ENCODE measurements at places on chromosomes 2 and 18. TPM values are rescaled to one million over a fixed set of nuclear protein-coding genes. Genes with fewer than 3 reads are reported as not detected.

DNA sequence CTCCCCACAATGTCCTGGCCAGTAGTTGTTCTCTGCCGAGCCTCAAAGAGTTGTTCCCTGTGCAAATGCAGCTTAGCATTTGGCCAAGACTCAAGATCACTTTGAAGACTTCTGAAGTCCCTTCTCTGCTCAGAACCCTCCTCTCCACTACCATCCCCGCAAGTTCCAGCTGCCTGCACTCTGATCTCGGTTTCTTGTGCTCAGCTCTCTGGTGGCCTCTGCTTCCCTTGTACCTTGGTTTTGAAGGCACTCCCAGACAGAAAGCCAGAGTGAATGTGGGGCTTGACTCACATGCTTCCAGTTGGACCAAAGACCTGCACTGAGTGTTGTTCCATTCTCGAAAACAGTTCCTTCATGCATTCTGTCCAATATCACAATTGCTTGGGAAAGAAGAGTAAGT, 28.6 kb downstream of the CRACDL start:
- DNase-seq = no peak

GRCh38 chr2:178917555-178917954, 110.3 kb upstream of the TTN start:
- DNase-seq = no peak

Gene SLC11A1
- total RNA-seq = 1.2 TPM

DNA sequence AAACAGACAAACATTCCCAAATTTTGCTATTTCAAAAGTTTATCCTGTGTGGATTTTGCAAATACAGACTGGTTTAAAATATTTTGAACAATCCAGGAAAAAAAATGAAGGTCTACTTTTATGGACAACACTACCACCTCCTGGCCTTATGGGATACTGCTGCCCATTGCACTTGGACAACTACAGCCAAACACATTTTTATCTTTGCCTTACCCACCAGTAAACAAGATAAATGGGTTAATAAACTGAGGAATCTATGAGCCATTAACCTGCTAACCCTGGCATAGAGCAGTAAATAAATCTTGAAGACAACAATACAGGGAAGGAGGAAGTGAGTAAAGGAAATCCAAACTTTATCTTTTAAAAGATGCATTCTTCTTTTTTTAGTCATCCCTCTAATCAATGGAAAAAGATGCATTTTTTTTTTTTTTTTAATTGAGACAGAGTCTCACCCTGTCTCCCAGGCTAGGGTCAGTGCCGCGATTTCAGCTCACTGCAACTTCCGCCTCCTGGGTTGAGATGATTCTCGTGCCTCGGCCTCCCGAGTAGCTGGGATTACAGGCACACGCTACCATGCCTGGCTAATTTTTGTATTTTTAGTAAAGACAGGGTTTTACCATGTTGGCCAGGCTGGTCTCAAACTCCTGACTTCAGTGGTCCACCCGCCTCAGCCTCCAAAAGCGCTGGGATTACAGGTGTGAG, 2.1 kb upstream of the SPIRE1 start:
- no peak for DNase-seq

Gene DUSP28
- 15.4 TPM for total RNA-seq

DNA sequence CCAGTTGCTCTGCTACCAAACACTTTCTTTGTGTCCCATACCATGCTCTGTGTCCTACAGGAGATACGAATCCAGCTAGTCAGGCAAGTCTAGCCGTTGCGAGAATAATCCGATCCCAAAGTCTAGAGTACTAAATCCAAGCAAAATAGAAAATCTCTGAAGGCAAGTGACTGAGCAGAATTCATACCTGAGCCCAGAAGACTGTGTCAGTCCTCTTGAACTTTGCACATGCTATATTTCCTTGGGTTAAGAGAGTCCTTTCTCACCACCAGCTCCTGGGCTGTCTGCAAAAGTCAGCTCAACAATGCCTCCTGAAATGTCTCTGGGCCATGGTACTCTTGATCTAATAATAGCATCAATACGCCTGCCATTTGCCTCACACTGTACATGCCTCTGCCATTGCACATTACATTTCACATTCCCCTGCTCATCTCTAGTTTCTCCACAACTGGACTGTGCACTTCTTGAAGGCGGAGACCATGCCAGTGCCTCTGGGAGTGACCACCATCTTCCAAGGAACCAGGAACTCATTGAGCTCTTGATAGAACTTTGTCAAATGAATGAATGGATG, 265.8 kb upstream of the ID2 start:
- no peak for DNase-seq

DNA sequence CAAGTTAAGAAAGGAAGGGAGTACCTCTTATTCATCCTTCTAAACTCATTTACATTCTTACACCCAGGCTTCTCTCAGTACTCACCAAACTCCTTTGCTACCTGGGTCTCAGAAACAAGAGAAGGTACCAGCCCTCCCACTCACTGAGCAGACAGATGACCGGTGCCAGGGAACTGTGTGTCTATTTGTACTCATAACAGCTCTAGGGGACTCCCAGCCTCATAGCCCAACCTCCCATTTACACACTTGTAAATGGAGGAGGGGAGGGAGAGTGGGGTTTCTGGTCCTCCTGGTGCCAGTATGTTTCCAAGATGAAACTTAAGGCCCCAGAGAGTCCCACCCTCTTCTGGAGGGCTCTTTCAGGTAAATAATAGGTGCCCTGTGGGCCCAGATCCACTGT, 42.8 kb upstream of the SIGLEC15 start:
- no peak for DNase-seq

- DNase-seq = no peak
Observed at GRCh38 chr2:53484531-53484930, 283.1 kb upstream of the CHAC2 start.

Gene XDH
- total RNA-seq = not detected

Gene CCDC141
- total RNA-seq = 44.8 TPM

DNA sequence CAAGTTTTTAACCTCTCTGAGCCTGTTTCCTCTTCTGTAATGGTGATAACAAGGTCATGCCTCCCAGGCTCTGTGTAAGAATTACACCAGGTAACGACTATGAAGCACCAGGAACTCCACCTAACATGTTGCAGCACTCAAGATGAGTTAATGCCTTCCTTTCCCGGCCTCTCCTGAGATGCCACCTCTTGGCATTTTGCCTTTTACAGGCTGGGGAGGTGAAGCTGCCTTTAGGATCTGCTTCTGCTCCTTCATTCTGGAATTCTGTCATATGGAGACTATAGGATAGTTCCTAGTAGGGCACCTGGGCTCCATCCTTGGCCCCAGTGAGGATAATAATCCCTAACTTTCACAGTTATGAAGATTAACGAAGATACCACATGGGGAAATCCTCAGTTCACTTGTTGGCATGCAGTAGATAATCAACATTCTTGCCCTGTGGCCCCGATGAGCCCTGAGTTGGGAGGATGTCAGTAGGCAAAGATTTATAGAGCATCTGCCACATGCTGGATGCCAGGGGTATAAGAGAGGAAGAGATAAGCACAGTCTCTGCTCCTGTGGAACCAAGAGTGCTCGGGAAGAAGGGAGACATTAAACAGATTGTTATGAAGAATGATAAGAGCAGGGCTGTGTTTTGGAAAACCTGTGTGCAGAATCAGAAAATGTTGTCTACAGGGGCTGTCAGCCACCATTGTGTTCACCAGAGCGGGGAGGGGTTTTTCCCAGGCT, 43.9 kb upstream of the KCNF1 start:
- no peak for DNase-seq

GRCh38 chr2:33784488-33784887, 185.4 kb upstream of the FAM98A start:
- DNase-seq = no peak

DNA sequence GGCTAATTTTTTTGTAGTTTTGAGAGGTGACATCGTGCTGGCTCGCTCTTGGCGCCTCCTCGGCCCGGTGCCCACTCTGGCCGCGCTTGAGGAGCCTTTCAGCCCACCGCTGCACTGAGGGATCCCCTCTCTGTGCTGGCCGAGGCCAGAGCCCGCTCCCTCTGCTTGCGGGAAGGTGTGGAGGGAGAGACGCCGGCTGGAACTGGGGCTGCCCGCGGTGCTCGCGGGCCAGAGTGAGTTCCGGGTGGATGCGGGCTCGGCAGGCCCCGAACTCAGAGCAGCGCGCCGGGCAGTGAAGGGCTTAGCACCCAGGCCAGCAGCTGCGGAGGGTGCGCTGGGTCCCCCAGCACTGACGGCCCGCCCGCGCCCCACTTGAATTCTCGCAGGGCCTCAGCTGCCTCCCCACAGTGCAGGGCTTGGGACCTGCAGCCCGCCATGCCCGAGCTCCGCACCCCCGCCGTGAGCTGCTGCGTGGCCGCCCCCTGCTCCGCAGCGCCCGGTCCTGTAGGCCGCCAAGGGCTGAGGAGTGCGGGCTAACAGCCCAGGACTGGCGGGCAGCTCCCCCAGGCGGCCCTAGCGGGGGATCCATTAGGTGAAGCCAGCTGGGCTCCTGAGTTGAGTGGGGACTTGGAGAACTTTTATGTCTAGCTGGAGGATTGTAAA, 113.2 kb upstream of the ZSWIM2 start:
- no peak for DNase-seq

DNA sequence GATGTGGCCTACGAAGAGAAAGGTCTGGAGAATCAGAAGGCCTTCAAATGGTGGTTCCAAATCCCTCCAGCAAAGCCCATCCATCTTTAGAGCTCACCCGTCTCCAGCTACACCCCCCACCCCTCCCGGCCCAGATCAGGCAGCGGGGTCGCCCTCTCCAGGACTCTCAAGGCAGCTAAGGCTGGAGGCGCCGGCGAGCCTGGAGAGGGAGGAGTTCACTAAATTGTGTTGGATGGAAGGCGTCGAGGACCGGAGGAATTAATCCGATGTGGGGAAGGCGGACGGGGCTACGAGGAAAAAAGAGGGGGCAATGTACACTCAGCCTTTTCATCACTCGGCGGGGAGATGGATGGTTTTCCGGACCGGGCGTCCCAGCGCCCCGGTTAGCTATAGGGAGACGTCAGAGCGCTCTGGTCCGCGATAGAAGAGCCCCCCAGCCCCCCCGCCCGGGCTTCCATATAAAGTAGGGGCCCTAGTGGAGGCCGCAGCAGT, at the start of gene GRP:
Gene GRP (plus strand): TSS at position 487 of the 492 bp plus-strand sequence. CDS start 108 bp downstream, outside the sequence.
- DNase-seq = no peak

Gene MEP1B
- 0.18 TPM for total RNA-seq

GRCh38 chr2:527581-527980, 149.6 kb downstream of the TMEM18 start:
- DNase-seq = no peak

DNA sequence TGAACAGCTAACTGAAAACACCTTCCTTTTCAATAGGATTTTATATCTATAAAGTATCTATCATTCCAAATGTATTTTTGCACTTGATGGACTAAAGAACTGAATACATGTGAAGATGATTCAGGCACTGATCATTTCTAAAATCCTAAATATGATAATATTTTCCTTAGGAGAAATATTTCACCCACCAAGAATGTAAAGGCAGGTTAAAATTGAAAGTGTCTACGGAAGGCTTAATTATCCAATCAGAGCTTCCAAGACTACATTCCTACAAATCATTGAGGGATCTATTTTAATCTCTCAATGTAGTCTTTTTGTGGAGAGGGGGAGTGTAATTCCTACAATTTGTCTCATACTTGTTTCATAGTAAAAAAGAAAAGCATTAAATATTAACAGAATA, 3.6 kb downstream of the GALNT3 start:
- no peak for DNase-seq

- DNase-seq = no peak
Observed at GRCh38 chr2:233830111-233830802, 24.1 kb downstream of the HJURP start.

GRCh38 chr18:55577812-55578539, 10.0 kb downstream of the TCF4 start:
- no peak for DNase-seq

DNA sequence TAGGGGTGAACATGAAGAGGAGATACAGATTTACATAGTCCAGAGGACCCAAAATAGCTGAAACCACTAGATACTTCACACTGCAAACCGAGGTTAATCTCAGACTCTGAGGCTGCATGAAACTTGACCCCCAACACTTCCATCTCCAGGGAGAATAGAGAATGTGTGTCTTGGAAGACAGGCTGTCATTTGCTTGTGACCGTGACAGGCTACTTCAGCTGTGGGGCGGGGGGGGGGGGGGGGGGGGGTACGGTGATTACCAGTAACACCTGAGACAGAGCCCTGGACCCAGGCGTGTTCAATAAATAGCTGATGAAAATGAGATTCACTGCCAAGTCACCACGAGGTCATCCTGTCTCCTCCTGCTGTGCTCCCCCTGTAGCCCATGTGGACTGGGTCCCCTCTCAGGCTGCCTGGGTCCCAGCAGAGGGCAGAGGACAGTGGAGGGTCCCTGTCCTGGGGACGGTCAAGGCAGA, 5.7 kb upstream of the KLHL29 start:
- no peak for DNase-seq

Gene CCDC150
- 1.9 TPM for total RNA-seq

DNA sequence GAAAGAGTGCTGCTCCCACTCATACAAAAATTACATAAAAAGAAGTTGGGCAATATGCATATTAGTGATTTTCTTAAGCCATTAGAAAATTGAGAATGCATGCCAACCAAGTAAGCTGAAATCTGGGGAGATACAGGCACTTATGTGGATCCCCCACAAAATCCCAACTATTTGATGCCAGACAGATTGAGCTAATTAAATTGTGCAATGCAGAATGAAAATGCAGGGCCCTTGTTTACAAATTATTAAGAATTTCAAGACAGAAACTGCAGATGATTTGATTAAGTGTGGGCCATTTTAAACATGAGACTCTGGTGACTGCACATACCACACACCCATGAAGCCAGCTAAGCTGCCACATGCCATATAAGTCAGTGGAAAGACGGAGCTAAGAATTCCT, 554.5 kb downstream of the CBLN2 start:
- no peak for DNase-seq

Gene RTP5
- 1.3 TPM for total RNA-seq

DNA sequence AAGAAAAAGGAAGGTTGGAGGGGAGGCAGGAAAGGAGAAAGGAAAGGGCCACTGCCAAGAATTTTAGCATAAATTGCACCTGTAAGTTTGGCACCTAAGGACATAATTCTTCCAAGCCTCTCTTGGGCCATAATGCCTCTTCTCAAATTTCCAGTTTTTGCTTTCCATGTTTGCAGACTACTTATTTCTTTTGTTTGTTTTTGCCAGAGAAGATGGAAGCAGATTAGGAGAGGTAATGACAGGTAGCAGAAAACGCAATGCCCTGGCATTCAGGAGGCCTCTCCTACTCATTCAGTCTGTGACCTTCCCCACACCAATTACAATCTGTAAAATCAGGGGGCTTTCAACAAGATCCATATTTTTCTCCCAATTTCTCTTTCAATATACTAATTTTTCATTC, 56.8 kb downstream of the MRPL33 start:
- no peak for DNase-seq

DNA sequence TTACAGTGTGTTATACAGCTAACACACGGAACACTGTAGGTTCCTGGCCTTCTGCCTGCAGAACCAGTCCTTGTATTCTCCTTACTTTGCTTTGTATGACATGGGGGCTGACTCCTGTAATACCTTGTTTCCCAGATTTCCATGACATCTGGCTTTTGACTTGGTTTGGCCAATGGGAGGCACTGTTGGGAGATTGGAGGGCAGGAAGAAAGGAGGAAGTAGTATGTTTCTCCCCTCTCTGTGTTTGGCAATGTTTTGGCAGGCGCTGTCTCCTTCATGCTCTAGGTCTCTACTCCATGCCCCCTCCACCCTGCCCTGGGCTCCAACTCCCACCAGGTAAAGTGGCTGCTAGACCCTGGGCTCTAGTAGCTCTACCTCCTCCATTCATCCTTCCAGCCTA, 331.1 kb upstream of the SLC14A2 start:
- no peak for DNase-seq

Gene MTERF4
- 163 TPM for total RNA-seq

- peak; percentile 32 for DNase-seq
Observed at GRCh38 chr2:105798595-105798994, 53.9 kb downstream of the NCK2 start.
